ENCODE measurements at places on chromosomes 13 and 19. TPM values are rescaled to one million over a fixed set of nuclear protein-coding genes. Genes with fewer than 3 reads are reported as not detected.

GRCh38 chr19:39746836-39747529 lies 9.2 kb upstream of the CLC start:
- DNase-seq = no peak

- DNase-seq = no peak
Measured at GRCh38 chr13:100106005-100106404, 17.1 kb downstream of the PCCA start.

DNA sequence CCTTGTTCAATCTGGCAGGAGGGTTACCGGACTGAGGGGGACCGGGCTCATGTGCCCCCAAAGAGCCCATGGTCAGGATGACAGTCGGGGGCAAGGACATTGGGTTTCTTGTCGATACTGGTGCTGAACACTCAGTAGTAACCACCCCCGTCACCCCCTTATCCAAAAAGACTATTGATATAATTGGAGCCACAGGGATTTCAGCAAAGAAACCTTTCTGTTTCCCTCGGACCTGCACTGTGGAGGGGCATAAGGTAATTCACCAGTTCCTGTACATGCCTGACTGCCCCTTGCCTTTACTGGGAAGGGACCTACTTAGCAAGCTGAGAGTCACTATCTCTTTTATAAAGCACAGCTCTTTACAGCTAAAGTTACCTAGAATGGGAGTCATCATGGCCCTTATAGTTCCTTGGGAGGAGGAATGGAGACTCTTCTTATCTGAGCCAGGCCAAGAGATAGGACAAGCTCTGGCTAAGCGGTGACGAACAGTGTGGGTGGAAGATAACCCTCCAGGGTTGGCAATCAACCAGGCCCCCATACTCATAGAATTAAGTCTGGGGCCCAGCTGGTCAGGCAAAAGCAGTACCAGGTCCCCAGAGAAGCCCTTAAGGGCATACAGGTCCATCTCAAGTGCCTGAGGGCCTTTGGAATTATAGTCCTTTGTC lies 603.7 kb downstream of the UQCRFS1 start:
- no peak for DNase-seq

The DCT gene
- total RNA-seq = under 0.01 TPM

DNA sequence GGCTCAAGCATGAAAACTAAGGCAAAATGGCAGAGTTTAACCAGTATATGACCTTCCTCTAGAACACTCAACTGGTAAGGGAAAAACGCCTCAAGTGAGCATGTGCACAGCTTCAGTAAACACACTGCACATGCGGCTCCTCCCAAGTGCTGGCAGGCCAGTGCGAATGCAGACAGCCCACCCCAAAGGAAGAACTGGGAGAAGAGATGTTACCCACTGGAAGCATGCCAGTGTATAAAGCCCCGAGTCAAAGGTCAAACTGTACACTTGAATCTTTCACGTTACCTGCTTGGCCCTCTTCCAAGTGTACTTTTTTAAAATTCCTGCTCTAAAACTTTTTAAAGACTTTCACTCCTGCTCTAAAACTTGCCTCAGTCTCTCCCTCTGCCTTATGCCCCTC lies 19.2 kb upstream of the RCBTB1 start:
- no peak for DNase-seq

DNA sequence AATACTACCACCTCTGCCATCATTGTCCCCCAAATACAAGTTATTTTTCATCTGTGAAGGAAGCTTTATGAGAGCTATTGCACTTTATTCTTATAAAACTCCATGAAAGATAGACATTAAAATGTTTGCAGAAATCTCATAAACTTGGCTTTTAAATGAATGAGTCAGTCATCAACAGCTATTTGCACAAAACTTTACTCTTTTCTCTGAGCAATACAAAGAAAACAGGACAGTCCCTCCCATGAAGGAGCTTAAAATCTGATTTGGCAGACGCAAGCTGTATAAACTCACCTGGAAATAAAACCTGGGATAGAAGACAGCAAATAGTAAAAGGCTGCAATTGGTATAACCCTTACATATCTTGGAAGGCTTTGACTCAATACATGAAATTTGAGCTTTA lies 16.6 kb upstream of the RCBTB1 start:
- no peak for DNase-seq

DNA sequence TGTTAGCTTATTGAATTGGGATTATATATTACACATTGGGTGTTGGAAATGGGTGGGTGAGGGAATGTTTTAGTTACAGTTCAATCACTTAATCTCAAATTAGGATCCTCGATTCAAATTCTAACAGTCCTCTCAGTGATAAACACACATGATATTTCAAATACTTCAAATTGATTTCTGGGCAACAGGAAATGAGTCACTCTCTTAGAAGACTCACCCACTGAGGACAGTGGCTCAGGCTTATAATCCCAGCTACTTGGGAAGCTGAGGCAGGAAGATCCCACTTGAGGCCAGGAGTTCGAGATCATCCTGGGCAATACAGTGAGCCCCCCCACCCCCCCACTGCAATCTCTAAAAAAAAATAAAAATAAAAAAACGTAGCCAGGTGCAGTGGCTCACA lies 435.3 kb downstream of the KLF12 start:
- no peak for DNase-seq

- DNase-seq = no peak
Measured at GRCh38 chr13:109782066-109782822, 4.1 kb downstream of the IRS2 start.

- no peak for DNase-seq
Measured at GRCh38 chr19:48616041-48616436, 1.2 kb upstream of the FAM83E start.

DNA sequence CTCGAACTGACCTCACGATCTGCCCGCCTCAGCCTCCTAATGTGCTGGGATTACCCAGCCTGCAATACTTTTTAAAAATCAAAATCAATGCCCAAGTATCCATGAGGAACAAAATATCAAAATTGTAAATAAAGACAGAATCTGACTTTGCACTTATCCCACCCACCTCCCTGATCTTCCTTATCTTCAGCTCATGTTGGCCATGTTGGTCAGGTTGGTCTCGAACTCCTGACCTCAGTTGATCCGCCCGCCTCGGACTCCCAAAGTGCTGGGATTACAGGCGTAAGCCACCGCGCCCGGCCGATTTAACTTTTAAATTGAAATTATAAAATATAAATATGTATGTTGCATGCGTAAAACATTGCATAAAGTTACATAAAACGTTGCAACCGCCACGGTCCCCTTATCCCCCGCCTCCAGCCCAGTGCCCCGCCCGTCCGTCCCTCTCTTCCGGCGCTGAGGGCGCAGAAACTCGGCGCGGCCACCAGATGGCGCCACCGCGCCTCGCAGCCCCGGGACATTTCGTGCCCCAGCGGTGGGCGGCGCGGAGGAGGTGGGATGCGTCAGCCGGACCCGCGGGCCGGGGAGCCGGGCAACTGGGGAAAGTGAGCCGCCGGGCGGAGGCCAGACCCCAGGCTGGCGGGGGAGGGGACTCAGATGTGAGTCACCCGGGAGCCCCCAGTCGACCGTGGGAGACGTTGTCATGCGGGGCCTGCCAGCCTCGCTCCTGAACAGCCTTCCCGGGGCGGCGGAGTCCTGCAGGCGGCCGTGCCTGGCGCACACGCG lies 1.5 kb upstream of the GADD45B start:
- DNase-seq = peak; percentile 84

The GARIN5A gene
- not detected for total RNA-seq

DNA sequence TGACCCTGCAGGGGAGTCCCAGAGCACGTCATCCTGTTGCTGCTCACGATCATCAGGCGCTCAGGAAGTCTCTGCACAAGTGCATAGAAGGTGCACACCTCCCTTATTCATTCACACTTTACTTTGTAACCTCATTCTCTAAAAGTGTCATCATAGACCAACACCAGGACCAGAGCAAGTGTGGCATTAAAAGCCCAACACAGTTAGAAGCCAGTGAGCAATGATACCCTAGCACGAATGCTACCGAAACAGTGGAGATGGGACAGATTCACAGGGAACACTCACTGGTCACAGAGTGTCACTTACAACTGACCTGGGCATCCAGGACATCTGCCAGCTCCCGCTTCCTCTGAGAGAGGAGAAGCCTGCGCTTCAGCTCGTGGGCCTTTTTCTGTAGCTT lies 17.0 kb downstream of the HAUS8 start:
- DNase-seq = peak; percentile 40

The ZNF814 gene
- 10.3 TPM for total RNA-seq

- no peak for DNase-seq
Measured at GRCh38 chr19:13604902-13605586, 98.8 kb upstream of the CACNA1A start.

DNA sequence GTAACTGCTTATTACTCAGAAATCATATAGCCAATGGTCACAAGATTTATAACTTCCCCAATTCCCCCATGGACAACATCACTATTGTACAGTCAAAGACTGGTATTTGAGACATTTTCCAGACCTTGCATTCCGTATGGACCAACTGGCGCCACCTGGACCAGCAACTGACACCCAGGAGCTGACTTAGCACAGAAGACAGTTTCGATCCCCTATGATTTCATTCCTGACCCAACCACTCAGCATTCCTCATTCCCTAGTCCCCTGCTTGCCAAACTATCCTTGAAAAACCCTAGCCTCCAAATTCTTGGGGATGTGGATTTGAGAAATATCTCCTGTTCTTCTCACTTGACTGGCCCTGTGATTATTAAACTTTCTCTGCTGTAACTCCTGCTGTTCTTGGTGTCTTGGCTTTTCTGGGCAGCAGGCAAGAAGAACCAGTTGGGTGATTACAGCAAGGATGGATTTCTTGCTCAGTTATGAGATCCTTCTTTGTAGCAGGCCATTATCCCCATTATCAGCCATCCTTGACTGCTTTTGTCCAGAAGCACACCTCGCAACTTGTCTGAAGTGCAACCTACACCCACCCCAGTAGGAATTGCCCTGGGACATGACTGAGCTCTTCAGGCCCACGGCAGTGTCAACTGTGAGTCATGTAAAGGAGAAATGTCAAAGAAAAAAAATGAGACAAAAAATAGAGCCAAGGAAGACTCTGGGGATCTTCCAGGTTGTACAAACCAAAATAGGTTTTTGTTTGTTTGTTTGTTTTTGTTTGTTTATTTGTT lies 13.7 kb upstream of the MAP3K10 start:
- DNase-seq = no peak
